Suppressor macrophage treated with lipopolysaccharide for 4 hours (primary cell): ENCODE measurements at places on chromosomes 7 and 10.

GRCh38 chr7:92723205-92723604 is 113.2 kb downstream of the CDK6 start:
- DNase-seq = no peak

DNA sequence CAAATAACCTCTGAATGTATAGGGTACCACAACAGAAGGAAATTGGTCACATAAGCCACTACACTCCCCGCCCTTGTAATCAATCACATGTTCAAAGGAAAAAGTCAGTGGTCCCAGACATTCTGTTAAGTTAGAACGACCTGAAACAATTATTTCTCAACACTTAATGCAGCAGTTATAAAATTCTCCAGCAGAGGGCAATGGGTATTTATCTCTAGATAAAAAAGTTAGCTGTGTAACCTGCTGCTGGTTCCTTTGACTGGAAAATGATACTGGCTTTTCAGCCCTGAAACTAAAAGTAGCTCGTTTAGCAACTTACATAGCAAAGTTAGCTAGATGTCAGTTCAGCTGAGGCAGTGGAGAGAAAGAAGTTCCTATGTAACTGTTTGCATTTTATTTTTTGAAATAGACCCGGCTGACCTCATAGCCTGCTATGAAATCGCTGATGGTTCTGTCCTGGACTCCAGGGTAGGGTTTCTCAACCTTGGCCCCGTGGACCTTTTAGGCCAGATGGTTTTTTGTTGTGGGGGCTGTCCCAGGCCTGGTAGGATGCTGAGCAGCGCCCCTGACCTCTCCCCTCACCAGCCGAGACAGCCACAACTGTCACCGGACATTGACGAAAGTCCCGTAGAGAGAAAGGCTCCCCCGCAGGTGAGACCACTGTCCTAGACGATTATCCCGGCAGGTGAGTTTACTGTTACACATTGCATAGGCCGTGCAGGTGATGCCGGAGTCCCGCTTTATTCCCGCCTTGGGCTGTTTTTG is 40.2 kb upstream of the PROSER2 start:
- DNase-seq = peak; percentile 81

DNA sequence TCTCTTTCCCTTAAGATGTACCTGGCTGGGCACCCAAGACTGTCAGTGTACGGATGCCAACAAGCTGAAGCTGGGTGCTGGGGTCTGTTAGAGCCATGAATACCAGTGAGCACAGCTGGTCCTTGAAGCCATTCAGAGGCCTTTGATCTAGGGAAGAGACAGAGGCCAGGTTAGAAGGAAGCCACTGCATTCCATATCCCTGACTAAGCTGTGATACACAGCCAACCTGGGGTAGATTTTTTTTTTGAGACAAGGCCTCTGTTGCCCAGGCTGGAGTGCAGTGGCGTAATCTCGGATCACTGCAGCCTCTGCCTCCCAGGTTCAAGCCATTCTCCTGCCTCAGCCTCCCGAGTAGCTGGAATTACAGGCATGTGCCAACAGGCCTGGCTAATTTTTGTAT is 20.8 kb downstream of the ZDHHC16 start:
- DNase-seq = no peak

GRCh38 chr10:67925449-67926005 is 41.1 kb downstream of the SIRT1 start:
- no peak for DNase-seq

GRCh38 chr10:113583571-113583970 is 30.7 kb downstream of the HABP2 start:
- no peak for DNase-seq

GRCh38 chr10:110834629-110835301 is 37.0 kb upstream of the PDCD4 start:
- no peak for DNase-seq
